ENCODE measurements at places on chromosomes 2 and 18.
A peak's percentile ranks its signal among the peaks of the same experiment; 100 is the strongest.

DNA sequence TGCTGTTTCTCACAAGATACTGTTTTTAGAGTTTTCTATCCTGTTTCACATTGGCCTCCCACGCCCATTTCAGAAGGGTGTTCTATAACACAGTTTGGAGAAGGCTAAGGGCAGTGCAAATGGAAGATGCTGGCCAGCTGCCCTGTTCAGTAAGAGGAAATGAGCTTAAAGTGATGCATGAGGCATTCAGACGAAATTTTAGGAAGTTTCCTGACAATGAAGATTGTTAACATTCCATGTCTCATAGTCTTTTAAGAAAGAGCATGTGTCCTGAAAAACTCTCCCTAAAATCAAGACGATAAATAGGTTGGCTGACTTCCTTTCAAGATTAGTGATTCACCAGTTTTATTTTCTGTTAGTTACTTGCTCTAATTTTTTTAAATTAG lies 484.2 kb upstream of the NRP2 start:
- DNase-seq = no peak

DNA sequence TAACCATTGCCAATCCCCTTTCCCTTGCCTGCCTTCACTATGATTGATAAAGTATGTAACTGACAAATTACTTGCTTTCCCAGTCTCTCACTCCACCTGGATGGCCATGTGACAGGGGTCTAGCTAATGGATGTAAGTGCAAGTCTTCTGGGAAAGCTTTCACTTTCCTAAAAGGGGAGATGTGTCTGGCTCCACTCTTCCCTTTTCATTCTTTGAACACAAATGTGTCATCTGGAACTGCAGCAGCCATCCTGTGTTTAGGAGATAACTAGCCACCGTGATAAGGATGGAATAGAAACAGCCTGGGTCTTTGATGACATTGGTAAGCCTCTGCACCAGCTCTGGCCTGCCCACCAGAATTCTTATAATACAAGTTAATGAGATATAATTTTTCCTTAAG lies 38.2 kb downstream of the SNRPD1 start:
- DNase-seq = no peak

DNA sequence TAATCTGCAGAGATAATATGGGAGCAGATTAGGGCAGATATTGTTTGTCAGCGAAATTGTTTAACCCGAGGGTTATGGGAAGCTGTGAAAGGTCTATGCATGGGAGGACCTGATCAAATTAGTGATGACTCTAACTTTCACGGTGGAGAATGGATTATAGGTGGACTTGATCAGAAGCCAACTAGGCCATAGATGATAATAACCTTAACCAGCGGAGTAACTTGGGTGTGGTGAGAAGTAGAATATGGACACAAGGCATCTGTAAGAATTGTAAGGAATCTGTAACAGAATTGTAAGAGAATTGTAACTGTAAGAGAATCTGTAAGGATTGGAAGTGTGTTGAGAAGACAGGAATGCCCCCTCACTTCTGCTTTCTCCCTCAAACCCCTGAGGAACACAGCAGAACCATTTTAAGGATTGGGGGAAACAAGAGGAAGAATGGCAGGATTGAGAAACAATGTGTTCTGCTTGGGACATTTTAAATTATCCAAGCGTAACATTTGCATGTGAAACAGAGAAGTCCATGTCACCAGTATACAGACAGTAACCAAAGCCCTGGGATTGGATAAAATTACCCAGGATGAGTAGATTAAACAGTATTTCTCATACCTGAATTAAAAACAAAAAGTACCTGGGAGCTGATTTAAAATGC lies 14.9 kb upstream of the SLC39A10 start:
- DNase-seq = no peak

- DNase-seq = peak; percentile 55
Measured at GRCh38 chr2:42906557-42907411, 114.4 kb upstream of the HAAO start.

- DNase-seq = no peak
Measured at GRCh38 chr2:225771701-225772100, 372.2 kb downstream of the NYAP2 start.

- DNase-seq = no peak
Measured at GRCh38 chr18:35588995-35589394, 7.5 kb downstream of the GALNT1 start.

- DNase-seq = no peak
Measured at GRCh38 chr2:86020984-86021383, 84.7 kb downstream of the POLR1A start.

GRCh38 chr2:177419274-177419673 lies 26.7 kb downstream of the AGPS start:
- no peak for DNase-seq

- DNase-seq = no peak
Measured at GRCh38 chr2:152883951-152884487, 165.6 kb downstream of the ARL6IP6 start.

GRCh38 chr18:75714766-75715165 lies 287.3 kb upstream of the SMIM21 start:
- DNase-seq = no peak

DNA sequence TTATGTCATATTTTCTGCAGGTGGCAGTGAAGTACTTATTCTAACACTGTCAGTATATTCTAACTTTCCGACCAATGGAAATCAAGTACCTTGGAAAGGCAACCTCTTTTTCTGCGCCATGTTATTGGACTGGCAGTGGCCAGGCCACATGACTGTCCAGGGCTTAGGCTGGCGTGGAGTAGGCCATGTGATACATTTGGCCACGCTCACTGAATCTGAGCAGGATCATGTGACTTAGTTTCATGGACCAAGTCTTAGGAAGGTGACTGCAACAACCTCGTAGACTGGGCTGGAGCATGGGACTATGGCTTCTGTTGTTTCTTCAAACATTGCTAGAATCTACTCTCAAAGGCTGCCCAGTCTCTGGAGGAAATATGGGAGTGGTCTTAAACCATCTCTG lies 60.4 kb upstream of the HAAO start:
- DNase-seq = no peak

- DNase-seq = no peak
Measured at GRCh38 chr2:183383854-183384253, 259.6 kb downstream of the NUP35 start.

All from neuronal stem cell (in vitro differentiated cells).